RWPE1 (cell line): ENCODE measurements at places on chromosomes 5 and 9.

DNA sequence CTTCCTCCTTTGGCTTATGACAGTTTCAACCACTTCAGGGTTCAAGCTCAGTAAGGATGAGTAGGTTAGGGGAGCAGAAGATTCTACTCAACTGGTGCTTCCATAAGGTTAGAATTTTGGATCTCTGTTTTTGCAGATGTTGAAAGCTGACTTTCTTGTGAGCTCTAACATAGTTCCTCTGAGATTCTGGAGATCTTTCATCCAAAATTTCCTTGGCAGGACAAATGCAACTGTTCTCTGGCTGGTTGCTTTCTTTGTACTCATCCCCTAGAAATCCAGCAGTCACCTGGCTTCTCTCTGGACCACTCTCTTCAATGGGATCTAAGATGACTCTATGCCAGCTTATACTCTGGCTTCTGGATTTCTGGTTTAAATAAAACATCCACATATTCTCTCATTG lies 189.6 kb downstream of the ESM1 start:
- DNase-seq, result no peak

GRCh38 chr5:135976216-135976615 lies 21.4 kb upstream of the LECT2 start:
- DNase-seq, result no peak

DNA sequence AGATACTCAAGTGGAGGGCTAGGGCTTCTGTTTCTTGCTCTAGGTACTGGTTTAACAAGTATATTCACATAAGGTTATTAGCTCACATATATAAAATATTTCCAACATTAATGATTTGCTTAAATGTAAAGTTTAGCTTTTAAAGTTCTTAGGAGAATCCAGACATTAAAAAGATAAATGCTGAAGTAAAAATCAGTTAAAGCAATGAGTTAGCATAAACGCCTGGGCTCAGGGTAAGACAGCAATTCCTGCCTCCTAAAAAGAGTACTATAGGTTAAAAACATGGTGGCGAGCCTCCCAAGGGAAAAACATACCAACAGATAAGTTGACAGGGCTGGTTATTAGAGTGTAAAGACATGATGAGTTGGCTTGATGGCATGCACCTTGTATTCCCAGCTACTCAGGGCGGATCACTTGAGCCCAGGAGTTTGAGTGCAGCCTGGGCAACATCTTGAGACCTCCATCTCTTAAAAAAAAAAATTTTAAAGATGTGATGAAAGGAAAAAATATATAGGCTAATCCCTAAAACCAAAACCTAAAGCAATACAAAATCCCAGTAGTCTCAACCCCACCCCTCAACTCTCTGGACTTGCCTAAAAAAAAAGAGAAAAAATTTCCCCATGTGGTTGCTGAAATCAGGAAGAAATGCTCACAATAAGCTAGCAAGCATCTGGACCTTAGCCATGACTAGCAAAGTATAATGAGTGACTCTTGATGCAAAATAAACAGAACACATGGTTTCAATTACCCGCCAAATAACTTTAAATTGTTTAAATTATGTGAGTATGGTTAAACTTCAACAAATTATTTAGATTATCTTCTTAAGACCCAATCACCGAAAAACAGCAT lies 3.6 kb downstream of the GOLPH3 start:
- DNase-seq, result peak; percentile 42

GRCh38 chr5:174723979-174724483 lies 351 bp upstream of the MSX2 start:
- peak; percentile 47 for DNase-seq
